ENCODE measurements at places on chromosomes 11 and 22.

GRCh38 chr11:66851698-66852465, 5.0 kb upstream of the LRFN4 start:
- peak; percentile 43 for DNase-seq

GRCh38 chr11:44568331-44568657, 2.8 kb downstream of the CD82 start:
- no peak for DNase-seq

DNA sequence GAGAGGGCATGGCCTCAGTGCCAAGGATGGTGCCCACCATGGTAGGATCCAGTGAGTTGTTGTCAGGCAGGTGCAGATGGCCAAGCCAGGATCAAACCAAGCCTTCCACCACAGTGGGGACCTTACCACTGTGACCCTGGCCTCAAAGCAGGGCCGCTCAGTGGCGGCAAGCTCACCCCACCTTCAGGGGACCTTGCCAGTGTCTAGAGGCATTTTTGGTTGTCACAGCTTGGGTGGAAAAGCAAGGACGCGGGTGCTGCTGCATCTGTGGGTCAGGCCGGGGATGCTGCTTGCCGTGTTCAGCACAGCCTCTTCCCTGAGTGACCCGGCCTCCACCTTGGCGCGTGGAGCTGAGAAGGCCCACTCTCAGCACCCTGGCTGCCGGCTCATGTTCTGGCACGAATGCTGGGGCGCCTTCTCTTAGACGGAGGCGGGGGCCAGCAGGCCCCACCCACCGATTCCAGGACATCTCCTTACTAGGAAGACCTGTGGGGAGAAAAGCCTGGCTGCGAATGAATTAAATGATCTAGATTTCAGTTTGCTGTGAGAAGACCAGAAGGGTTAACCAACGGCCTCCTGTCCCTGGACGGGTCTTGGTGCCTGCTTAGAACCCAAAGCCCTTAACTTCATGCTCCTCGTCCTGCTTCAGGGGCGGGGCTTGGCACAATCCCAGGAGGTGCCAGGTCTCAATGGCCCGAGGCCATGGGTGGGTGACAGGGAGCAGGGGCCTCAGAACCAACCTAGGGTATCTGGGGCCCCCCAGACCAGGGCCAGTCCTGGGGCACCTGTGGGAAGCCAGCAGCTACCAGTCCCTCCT, 18.9 kb downstream of the TRMU start:
- no peak for DNase-seq

DNA sequence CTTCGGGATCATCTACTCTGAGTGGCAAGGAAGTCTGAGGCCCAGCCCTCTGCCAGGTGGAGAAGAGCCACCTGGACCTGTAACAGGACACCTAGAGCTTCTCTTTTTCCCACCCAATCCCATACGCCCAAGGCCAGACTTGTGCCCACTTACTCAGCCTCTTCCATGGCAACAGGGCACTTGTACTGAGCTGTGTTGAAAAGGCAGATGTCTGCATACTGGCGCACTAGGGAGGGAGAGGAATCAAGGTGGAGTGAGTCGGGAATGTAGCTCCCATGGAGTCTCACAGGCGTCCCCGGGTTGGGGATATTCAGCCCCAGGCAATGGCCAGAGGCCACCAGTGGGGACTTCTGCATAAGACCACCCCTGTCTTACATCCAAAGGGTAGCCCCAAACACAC, 36.1 kb downstream of the TPBGL start:
- DNase-seq = no peak

DNA sequence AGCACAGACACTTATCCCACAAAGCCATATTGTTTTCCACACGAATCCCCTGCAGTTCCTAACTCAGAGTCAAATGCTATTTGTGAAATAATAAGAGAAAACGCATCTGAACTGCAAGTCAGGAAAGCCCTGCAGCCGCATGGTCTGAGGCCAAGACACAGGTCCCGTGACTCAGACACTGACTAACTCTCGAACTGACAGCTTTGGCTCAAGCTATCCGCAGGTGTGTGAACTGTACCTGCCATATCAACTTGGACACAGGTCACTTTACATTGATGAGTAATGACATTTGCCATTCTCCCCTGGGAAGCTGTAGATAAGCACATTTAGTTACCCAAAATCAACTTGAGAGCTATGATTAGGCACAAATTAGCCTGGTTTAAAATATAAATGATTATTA, 34.9 kb upstream of the NFRKB start:
- no peak for DNase-seq

- DNase-seq = no peak
Observed at GRCh38 chr11:18046116-18046777, at the start of gene TPH1. TPH1 (minus strand) TSS chr11:18046269; CDS start chr11:18040762, 5,507 bp downstream.

DNA sequence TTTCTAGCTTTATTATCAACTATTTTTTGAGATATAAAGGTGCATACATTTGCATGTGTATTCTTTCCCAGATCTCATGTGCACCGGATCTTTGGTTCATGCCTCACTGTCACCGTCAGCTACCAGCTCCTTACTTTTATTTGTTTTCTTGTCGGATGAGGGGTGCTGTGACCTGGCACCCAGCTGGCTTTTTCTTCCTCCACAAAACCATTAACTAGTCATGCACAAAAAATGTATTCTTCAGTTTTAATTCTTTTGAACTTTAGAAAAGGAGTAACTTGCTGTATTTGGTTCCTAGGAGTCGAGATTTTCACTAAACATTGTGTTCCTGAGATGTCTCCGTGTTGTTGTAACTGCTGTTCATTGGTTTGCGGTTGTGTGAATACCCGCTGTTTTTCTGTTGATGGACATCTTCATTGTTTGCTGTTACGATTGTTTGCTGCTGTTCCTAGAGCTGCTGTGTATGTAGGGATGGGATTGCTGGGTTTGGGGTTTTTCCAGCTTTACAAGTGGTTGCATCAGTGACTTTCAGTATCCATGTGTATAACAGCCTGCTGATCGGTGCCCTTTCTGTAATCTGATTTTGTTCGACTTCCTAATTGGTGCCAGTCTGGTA, 39.4 kb downstream of the MOV10L1 start:
- no peak for DNase-seq

- no peak for DNase-seq
Observed at GRCh38 chr11:65636108-65637031, 1.5 kb upstream of the SIPA1 start.

DNA sequence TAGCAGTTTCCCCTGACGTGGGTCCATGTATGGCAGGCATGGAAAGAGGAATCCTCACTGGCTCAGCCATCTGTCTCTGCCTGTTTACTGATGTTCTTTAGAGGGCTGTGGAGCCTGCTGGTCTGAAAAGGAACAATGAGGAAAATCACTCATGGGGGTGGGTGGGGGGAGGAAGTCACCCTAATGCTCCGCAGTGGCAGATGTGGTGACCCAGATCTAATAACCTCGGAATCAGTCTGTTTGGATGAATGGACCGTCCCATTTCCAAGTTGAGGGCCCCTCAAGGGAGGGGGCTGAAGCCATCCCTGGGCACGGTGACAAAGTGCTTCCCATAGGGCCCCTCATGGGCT, 4.4 kb downstream of the BCR start:
- DNase-seq = no peak

DNA sequence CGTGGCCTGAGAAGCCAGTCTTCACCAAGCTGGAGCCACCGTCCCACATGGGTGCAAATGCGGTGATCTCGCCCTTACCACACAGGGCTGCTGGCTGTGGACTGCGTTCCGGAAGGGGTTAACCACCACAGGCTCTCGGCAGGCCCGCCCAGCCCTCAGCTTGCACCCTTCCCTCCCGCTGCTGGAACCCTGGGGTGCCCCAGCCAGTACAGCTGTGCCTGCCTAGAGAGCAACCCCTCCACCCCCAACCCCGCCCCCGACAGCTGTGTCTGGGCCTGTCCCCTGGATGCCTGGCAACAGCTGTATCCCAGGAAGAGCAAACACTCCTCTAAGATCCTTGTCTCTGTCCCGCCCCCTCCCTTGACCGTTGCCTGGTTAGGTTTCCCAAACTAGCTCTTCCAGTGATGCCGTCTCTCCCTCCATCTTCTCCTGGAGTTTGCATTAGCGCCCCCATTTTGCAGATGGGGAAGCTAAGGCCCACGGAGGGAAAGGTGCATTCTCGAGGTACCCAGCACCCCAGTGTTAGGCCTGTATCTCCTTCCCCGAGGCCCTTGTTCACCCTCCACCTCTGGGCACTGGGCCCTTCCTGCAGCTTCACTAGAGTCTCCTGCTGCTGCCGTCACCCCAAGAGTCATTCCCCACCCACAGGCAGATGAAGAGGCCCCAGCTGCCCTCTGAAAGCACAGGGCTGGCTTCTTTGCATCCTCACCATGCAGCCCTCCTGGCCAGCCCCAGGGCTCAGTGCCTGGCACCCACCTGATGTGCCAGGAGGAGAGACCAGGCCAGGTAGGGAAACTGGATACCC, 12.6 kb upstream of the COX8A start:
- peak; percentile 23 for DNase-seq

DNA sequence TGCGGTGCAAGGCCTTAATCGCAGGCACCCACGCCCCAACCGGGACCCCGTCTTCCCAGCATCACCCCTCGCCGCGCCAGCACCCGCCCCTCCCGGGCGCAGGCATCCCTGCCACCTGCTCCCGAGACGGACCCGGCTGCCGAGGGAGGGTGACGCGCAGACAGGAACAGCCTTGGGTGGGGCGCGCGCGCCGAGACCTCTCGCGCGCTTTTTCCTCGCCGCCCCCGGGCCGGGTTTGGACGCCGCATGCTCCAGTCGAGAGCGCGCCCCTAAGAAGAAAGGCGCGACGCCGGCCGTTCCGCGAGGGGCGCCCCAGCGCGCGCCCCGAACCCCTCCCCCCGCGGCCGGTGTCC, 504 bp downstream of the CFL1 start:
- peak; percentile 53 for DNase-seq

- DNase-seq = no peak
Observed at GRCh38 chr11:71263386-71263785, 11.0 kb upstream of the SHANK2 start.

DNA sequence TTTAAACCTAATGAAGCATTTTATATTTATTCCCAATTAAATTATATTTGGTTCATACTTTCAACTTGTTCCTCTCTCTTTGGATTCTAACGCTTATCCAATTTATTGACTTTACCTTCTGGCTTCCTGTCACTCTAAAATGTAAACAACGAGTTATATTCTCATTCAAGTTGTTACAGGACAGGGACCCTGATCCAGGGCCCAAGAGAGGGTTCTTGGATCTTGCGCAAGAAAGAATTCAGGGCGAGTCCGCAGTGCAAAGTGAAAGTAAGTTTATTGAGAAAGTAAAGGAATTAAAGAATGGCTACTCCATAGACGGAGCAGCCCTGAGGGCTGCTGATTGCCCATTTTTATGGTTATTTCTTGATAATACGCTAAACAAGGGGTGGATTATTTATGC, 405.6 kb upstream of the API5 start:
- DNase-seq = no peak

DNA sequence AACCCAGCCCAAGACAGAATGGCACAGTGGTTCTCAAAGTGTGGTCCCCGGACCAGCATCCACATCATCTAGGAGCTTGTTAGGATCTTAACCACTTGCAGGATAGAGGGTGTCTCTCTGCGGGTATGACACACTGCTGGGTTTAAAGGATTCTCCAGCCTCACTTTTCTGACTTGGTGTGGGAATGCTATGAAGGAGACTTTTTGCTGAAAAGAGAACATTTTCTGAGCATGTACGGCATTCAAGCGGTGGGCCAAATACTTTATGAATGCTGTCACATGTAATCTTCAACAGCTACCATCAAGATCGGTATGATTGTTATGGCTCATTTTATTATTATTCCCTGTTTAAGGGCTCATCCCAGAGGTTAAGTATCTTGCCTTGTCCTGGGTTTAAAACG, 1.8 kb upstream of the CD82 start:
- DNase-seq = no peak

GRCh38 chr11:110600322-110600721, 111.9 kb downstream of the ARHGAP20 start:
- no peak for DNase-seq

GRCh38 chr22:31244046-31244942, 32.2 kb downstream of the LIMK2 start:
- no peak for DNase-seq

GRCh38 chr11:123475469-123475868, 45.4 kb downstream of the GRAMD1B start:
- no peak for DNase-seq

DNA sequence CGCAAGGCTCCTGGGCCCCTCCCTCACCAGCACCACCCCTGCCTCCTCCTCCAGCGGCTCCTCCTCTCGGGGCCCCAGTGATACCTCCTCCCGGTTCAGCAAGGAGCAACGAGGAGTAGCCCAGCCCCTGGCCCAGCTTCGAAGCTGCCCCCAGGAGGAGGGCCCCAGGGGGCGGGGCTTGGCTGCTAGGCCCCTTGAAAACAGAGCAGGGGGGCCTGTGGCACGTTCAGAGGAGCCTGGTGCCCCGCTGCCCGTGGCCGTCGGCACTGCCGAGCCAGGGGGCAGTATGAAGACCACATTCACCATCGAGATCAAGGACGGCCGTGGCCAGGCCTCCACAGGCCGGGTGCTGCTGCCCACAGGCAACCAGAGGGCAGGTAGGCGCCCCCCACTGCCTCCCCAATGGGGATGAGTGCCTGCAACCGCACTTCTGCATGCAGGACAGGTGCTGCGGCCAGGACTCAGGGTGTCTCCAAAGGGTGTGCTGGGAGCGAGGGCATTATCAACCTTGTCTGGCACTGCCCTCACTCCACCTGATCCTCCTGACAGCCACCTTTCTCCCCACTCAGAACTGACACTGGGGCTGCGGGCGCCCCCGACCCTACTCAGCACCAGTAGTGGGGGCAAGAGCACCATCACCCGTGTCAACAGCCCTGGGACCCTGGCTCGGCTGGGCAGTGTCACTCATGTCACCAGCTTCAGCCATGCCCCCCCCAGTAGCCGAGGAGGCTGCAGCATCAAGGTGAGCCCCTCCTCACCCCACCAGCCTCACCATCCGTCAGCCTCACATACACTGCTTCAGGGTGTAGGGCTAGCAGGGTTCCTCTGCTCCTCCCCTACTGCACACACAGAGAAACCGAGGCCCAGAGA, 10.2 kb downstream of the SMTN start:
- DNase-seq = no peak

- no peak for DNase-seq
Observed at GRCh38 chr11:80636999-80637398, 1196.2 kb upstream of the TENM4 start.

GRCh38 chr11:74306435-74307175, 4.8 kb downstream of the P4HA3 start:
- DNase-seq = no peak

DNA sequence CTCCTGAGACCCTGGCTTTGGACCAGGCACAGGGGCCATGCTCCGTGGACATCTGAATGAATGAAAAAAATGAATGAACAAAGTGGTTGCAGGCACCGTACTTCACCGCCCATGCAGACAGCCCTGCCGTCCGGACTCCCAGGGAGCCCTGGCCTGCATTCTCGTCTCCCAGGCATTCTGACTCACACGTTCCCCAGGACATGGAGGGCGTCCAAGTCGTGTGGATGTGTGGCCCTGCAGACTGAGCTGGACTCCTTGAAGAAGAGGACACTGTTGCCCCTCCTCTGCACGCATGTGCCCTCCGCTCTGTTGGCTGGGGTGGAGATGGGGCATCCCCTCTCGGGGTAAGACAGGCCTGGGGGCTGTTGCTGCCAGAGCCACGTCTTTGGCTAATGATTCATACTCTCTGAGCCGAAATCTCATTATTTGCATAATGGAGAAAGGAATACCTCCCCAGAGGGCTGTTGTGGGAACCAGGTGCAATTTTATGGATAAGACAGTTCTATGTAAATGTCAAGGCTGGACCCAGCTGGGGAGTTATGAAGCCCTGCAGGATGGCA, 49.7 kb downstream of the RTL6 start:
- no peak for DNase-seq
